ENCODE measurements at places on chromosomes 2 and 18. TPM values are rescaled to one million over a fixed set of nuclear protein-coding genes. Genes with fewer than 3 reads are reported as not detected.

GRCh38 chr2:238408615-238409340 lies 17.9 kb upstream of the ASB1 start:
- DNase-seq: no peak

DNA sequence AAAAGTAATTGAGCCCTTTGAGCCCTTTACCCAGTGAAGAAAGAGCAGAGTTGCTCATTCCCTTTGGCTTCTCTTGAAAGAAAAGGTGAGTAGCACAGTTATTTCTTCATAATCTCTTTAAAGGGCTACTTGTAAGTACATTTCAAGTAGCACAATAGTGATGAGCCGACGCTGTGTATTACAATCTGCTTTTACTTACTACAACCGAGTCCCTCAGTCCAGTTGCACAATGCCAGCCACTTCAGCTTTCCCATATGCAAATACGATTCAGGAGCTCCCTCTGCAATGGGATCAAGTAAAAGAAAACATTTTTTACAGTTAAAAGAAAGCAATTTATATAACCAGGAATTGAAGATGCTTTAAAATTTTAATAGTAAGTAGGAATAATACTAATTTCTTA lies 868.5 kb downstream of the RNF144A start:
- no peak for DNase-seq

- no peak for DNase-seq
These were observed 73.4 kb downstream of the ROCK1 start for GRCh38 chr18:21038201-21038600.

GRCh38 chr2:33597026-33597425 lies 2.1 kb downstream of the FAM98A start:
- peak; percentile 52 for DNase-seq

- DNase-seq: no peak
These were observed 89.3 kb upstream of the NCKAP5 start for GRCh38 chr2:133657591-133657990.

- no peak for DNase-seq
These were observed 26.1 kb downstream of the KIF5C start for GRCh38 chr2:148901142-148901541.

- DNase-seq: peak; percentile 76
These were observed 3.8 kb downstream of the DLX2 start for GRCh38 chr2:172098650-172099471.

GRCh38 chr2:199903111-199903510 lies 8.0 kb upstream of the C2orf69 start:
- no peak for DNase-seq

DNA sequence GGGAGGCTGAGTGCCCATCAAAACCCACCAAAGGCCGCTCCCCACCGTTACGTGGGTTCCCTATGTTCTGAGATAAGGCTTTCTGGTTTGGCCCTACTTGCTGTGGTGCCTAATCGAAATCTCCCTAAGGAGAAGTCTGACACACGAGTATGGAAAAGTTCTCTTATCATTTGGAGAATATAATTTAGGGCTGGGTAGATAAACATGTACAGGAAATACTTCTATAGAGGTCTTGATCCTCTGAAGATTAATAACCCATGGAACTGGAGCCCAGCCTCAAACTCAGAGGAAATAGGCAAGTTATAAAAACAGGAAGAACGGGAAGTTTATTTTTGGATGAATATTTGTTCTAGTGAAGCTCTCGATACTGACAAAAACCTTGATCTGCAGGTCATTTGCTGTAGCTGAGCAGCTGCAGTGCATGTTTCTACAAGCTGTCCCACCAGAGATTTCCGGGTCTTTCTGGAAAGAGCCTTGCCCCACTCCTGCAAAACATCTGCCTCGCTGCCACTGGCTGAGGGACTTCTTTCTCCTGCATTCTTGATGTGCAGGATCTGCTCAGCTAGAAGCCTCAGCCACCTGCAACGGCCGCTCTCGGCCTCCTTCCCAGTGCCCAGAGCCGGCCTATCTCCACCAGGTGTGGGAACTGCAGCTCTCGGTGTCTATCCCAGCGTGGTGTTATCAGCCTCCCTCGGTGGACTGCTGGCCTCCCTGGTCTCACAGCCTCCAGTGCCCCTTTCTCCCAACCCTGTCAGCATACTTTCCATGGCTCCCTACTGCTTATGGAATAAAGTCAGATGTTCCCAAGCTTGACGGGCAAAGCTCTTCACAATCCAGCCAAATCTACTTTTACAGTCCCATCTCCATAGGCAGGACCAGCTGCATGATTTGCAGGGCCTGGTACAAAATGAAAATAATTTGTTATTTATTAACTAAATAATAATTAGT lies 48.6 kb downstream of the SPRED2 start:
- no peak for DNase-seq

GRCh38 chr18:48548011-48548771 lies 9.4 kb downstream of the CTIF start:
- DNase-seq: no peak

GRCh38 chr2:19392191-19392590 lies 33.8 kb upstream of the OSR1 start:
- DNase-seq: no peak

DNA sequence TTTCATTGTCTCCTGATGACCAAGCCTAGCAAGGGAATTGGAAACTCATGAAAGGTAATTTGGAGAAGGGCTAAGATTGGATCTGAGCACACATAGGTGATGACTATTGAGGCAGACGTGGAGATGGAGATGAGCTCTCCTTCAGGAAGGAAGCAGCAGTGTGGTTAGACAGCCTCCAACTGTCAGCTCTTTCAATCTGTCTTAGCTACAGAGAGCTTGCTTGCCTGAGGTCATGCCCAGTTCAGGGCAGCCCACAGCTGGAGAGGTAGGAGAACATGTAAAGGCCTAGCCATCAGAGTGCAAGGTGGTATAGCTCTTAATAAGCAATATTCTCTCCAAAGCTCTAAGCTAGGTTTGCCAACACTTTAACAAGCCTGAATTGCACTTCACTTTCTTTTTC lies 79.2 kb downstream of the THSD7B start:
- no peak for DNase-seq

DNA sequence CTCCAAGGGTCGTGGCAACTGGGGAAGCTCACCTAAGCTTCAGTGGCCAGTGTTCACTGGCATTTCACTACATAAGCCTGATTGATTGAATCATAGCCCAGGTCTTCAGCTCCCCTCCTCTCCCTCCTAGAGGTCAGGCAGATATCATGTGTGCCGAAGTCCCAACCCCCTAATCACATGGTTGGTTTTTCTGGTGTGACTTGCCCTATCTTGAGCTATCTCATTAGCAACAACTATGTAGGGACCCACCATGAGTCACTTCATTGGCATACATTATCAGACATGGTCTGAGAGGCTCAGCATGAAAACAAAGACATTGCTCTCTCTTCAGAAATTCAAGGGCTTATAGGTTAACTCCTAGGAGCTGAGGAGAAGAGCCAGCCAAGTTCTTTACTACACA lies 76.8 kb downstream of the LYPD1 start:
- no peak for DNase-seq

GRCh38 chr2:175580652-175581051 lies 399.1 kb upstream of the ATP5MC3 start:
- DNase-seq: no peak

TRIM43 gene
- total RNA-seq: not detected

POTEE gene
- total RNA-seq: 1.4 TPM

ROCK1 gene
- 54.7 TPM for total RNA-seq

SPATS2L gene
- total RNA-seq: 42.9 TPM

MC4R gene
- total RNA-seq: not detected

MROH2A gene
- not detected for total RNA-seq
